ENCODE measurements at places on chromosomes 16 and 17.

DNA sequence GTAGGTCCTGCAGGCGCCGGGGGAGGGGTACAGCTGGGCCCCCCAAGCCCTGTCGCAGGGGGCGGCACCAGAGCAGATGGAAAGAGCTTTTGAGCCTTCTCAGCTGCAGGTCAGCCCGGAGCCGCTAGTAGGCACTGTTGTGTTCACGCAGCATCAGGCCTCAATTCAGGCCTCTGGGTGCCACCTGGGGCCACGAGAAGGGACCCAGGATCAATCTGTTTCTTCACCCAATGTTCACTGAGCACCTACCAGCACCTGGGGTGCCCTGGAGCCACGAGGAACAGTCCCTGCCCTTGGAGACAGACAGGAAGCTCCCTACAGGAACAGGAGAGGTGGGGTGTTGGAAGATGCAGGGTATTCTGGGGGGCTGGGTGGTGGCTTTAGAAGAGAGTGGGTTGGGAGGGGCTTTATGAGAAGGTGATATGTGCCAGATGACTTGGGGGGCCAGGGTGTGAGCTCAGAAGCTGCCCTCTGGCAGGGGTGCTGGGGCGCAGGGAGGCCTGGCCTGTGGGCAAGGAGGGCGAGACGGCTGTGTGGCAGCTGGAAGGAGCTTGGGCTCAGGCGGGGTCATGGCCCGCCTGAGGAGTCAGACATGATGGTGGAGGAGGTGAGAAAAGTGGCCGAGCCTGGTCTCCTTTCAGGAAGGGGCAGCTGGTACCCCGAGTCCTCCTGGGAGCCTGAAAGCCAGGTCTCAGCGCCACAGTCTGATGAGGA lies 121.9 kb upstream of the GSE1 start:
- DNase-seq, result peak; percentile 25

- DNase-seq, result no peak
Measured at GRCh38 chr17:39591958-39592954, 15.5 kb downstream of the NEUROD2 start.

GRCh38 chr17:49333804-49334203 lies 28.2 kb downstream of the ZNF652 start:
- no peak for DNase-seq

GRCh38 chr17:79739148-79740062 lies 8.7 kb downstream of the ENPP7 start:
- no peak for DNase-seq

DNA sequence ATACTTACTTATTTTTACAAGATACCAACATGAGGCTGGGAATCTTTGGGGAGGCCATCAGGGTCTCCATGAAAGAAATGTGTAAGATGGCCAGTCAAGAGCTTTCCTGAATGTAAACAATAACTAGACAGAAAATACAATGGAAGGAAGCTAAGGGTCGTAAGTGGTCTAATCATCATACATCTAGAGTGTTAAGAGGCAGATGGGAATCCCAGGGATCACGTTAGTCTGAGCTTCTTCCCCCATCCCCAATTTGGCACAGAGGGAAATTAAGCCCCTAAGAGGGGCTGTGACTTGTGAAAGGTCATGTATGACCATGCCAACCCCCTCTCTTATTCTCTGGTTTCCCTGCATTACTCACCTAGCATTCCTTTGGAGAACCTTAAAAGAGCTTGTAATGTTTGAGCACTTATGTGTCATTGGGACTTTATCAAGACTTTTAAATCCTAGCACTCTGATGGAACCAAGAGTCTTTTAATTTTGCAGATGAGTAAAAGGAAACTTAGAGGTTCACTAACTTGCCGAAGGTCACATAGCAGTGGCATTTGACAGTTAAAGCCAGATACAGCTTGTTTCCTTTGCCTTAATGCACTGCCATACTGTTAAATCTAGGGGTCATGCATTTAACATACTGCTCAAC lies 46.1 kb downstream of the DCUN1D3 start:
- no peak for DNase-seq

DNA sequence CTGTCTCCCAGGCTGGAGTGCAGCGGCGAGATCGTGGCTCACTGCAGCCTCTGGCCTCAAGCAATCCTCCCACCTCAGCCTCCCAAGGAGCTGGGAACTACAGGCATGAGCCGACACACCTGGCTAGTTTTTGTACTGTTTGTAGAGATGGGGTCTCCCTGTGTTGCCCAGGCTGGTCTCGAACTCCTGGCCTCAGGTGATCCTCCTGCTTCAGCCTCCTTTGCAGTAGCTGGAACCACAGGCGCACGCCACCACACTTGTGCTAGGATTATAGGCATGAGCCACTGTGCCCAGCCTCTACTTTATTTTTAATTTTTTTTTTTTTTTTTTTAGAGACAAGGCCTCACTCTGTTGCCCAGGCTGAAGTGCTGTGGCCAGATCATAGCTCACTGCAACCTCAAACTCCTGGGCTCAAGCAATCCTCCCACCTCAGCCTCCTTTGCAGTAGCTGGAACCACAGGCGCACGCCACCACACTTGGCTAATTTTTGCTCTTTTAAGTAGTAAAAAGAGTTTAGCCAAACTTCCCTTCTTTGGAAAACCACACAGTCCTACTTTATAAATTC lies 4.4 kb downstream of the NTAN1 start:
- DNase-seq, result no peak
